Activated CD8-positive, alpha-beta memory T cell treated with anti-CD3 and anti-CD28 coated beads, Interleukin-2, amount 50 U/mL, for 48 hours (primary cell): ENCODE measurements at places on chromosomes 7 and 10.

GRCh38 chr7:108136191-108136688 is 6.1 kb upstream of the LAMB4 start:
- DNase-seq = no peak

DNA sequence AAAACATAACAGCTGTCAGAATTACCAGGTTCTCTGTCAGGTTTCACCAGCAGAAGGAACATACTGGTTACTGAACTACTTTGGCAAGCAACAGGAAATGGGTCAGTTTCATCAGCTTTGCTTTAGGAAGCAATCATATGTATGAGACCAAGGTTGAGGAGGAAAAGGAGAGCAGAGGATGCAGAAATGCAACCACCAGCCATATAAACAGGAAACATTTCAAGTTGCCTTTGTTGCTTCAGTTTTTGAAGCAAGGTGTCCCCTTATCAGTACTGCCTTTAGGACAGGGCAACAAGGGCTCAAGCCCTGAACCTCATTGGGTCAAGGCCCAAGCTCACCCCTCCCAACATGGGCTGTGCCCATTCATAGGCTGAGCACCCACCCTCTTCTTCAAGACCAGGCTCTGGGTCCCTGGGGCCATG is 10.2 kb downstream of the HIPK2 start:
- DNase-seq = no peak

DNA sequence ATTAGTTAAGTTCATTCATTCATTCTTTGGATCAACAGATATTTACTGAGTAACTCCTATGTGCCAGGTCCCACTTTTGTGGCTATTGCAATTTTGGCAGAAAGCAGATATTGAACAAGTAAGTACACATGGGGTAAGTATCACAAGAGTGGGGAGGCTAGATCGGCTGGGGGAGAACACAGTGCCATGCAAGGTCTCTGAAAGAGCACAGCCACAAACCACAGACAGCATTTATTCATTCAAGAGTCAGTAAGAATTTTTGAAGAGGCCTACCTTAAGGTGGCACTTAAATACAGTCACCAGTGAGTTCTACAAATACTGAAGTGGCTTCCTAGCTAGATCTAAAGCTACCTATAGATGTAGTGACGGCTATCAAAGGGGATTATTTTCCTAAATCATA is 304.2 kb downstream of the RNLS start:
- no peak for DNase-seq

GRCh38 chr10:116892907-116893685 is 43.8 kb downstream of the ENO4 start:
- DNase-seq = no peak

DNA sequence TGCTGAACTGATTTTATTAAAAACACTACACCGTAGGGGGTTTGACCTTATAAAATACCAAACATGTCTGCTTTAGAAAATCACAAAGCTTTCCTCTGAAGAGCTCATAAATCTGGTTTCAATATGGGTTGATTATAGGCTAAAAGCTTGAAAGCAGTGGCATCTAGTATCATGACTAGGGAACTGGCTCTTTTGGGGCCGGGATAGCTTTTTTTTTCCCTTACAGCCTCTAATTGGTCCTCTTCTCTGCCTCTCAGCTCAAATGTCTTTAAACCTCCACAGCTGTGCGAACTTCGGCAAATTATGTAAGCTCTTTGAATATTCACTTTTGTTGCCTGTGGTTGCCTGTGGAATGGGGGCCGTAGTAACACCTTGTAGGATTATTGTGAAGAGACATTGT is 8.4 kb downstream of the BAMBI start:
- no peak for DNase-seq

GRCh38 chr7:55917771-55918170 is 30.5 kb downstream of the ZNF713 start:
- no peak for DNase-seq

- no peak for DNase-seq
Measured at GRCh38 chr7:131747658-131748232, 191.3 kb upstream of the PODXL start.

DNA sequence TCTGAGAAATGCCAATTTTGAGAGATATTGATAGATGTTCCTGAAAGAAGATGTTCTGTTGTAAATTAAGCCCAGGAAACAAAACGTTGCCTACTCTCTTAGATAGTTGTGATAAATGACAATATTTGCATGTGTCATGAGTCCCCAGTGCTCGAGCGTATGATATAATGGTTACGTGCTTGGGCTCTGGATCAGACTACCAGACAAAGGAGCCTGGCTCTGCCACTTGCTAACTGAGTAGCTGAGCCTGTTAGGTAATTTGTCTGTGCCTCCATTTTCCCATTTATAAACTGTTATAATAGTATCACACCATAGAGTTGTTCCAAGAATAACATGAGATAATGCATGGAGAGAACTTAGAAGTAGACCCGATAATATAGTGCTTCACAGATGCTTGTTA is 1.8 kb downstream of the A1CF start:
- no peak for DNase-seq
